Lower leg skin (tissue), 4 donors: ENCODE measurements at places on chromosomes 16 and 17. TPM values are rescaled to one million over a fixed set of nuclear protein-coding genes. Genes with fewer than 3 reads are reported as not detected.

DNA sequence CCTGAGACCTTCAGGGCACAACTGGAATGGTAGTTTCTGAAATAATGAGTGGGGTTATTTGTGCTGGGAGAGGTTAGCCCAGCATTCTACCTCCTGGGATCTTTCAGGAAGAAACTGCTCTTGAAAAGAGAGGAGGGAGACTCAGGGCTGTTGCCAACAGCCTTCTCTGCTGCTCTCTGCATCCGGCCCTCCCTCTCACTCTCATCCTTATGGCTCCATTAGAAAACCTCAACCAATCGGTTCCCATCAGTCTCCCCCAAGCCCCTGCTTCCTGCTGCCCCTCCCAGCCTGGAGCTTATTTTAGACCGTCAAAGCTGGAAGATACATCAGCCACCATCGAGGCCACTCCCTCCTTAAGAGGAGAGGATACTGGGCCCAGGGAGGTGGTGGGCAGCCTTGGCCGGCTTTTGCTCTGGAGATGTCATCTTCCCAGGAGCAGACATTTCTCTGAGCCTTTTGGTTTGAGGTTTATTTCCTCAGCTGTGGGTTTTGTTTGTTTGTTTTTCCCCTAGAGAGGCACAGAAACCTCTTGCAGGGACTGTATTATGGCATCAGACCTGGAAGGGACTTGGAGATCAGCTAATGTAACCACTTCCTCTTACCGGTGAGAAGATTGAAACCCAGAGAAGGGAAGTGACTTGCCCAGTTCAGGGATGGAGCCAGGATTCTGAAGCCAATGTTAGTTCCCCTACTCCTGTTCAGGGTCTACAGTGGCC, 2.7 kb downstream of the MPRIP start:
- DNase-seq = no peak

KRTAP16-1 gene
- not detected for total RNA-seq

GRCh38 chr17:49468811-49469385, 26.2 kb upstream of the NGFR start:
- DNase-seq = peak; percentile 22

DNA sequence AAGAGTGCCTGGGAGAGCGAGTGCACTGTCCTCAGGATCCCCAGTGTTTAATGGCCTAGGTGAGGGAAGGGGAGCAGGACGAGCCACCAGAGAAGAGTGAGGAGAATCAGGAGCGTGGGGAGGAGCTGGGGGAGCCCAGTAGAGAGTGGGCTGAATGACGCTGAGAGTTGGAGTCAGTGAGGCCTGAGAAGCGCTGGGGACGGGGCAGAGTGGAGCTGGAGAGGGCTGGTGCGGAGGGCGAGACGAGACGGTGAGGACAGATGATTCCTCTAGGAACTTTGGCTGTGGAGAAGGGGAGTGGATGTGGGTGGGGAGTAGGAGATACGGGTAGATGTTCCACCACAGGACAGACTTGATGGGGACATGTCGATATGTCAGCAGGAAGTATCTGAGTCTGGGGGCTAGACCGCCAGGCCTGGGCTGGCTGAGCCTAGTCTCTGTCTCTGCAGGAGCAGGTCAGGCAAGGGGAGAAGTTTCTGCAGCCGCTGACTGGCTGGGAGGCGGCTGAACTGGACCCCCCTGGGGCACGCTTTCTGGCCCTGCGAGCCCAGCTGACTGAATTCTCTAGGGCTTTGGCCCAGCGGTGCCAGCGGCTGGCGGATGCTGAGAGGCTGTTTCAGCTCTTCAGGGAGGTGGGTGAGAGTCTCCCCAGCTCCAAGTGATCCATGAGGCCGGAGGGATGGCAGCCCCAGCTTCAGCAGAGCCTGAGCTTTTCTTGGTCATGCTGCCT, 4.7 kb downstream of the PLEKHG4 start:
- no peak for DNase-seq

PDILT gene
- total RNA-seq = not detected

DNA sequence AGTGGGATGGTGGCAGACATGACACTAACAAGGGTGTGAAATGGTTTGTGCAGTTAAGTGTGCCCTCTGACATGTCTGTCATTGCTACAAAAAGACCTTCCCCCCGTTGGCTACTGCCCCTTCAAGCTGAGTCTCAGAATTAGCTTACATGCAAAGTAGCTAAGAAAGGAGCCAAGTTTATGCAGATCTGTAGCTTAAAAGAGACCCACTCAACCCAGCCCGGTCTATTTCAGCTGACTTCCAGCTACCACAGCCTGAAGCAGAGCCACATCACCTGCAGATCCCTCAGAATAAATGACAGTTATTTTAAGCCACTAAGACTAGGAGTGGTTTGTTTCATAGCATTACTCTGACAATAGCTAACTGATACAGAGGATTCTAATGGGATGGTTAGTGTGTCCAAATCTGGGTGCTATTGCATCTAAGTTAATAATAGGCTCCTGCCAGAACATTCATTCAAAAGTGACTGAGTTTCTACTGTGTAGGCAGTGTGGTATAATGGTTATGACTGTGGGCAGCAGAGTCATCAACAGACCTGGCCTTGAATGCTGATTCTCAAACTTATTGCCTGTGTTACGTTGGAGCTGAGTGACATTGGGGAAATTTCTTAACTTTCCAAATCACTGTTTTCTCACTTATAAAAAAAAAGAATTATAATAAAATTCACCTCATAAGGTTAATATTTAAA, 11.7 kb downstream of the C17orf67 start:
- DNase-seq = no peak

DNA sequence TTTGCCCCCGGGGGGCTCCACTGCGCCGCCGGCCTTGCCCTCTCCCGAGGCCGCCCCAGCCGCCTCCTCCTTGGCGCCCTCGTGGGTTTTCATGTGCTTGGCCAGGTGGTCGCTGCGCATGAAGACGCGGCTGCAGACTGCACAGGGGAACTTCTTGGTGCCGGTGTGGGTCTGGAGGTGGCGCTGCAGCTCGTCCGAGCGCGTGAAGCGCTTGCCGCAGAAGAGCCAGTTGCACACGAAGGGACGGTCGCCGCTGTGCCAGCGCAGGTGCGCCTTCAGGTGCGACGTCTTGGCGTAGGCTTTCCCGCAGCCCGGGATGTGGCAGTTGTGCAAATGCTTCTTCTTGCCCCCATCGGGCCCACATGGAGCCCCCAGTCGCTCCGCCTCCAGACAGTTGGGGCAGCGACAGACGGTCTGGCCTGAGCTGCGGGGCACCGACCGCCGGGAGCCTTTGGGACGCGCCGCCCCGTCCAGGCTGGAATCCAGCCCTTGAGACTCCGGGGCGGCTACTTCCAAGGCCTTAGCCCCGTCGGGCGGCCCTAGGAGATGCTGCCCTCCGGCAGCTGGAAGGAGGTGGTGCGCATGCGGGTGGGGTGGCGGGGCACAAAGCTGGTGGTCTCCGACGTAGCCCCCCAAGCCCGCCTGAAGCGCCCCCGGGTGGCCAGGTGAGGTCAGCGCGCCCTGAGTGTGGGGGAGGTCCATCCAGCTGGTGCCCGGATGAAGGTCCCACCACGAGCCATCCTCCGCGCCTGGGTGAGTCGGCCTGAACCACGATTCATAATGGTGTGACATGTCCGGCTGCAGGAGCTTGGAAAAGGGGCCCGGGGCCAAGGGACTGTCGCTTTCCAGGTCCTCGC, 3.4 kb downstream of the SP6 start:
- no peak for DNase-seq

HOXB8 gene
- not detected for total RNA-seq

GRCh38 chr17:18362698-18363100, 651 bp downstream of the SHMT1 start:
- DNase-seq = peak; percentile 59

DNA sequence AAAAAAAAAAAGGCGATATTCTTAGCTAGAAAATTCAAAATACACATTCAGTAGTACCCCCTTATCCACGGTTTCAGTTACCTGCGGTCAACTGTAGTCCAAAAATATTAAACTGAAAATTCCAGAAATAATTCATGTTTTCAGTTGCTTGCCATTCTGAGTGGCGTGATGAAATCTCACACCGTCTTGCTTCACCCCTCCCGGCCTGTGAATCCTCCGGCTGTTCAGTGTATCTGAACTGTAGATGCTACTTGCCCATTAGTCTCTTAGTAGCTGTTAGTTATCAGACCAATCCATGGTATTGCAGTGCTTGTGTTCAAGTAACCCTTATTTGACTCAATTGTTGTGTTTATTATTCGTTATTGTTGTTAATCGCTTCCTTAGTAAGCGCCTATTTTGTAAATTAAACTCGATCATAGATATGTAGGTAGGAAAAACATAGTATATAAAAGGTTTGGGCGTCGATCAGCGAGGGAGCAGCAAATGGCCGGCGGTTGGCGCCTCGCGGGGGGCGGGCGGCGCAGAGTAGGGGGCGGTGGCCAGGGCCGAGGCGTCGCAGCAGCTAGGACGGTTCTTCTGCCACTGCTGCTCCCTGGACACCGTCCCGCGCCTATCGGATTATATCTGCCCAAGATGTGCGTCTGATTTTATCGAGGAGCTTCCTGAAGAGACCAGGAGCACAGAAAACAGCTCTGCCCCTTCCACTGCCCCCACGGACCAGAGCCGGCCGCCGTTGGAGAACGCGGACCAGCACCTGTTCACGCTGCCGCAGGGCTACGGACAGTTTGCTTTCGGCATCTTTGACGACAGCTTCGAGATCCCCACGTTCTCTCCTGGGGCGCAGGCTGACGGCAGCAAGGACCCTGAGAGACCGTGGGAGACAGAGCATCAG, 39.8 kb upstream of the AKAP1 start:
- no peak for DNase-seq

BAHCC1 gene
- total RNA-seq = 14.2 TPM

DNA sequence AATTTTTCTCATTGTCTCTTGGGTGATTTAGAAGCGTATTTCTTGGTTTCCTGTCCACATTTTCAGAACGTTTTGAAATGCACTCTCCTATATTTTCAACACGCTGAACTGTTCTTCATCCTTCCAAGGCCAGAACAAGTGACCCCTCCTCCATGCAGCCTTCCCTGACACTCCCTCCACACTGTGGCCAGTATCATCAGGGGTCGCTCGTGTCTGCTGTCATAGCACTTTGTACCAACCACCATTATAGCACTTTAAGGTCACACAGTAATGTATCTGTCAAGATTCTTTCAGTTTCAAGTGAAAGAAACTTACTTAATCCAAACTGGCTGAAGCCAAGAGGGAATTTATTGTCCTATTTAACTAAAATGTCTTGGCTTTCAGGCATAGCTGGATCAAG, 17.5 kb upstream of the IL21R start:
- DNase-seq = no peak

SEPTIN1 gene
- 0.39 TPM for total RNA-seq

GRCh38 chr17:1043601-1044251, 46.8 kb downstream of the TIMM22 start:
- no peak for DNase-seq

GRCh38 chr17:7889166-7889955, 772 bp downstream of the CHD3 start:
- peak; percentile 98 for DNase-seq

GRCh38 chr17:79645022-79645776, 34.3 kb upstream of the RBFOX3 start:
- DNase-seq = peak; percentile 11

GRCh38 chr16:51950118-51950780, 596.7 kb downstream of the TOX3 start:
- no peak for DNase-seq

DNA sequence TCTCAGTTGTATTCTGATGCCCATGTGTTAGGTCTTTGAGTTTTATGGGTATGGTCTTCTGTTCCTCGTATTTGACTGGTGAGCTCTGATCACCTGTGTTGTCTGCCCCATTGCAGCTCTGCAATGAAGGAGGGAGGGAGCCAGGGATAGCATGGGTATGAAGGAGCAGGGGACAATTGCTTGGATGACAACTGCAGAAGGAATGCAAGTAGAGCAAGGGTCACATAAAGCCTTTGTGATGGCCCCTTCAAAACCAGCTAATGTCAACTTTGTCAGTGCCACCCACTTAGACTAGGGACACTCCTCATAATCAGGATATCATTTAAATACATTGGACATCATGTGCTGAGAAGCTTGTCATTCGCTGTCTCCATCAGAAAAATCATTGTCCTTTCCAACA, 152.7 kb upstream of the MAF start:
- no peak for DNase-seq

PIK3R5 gene
- total RNA-seq = 3.6 TPM

DNA sequence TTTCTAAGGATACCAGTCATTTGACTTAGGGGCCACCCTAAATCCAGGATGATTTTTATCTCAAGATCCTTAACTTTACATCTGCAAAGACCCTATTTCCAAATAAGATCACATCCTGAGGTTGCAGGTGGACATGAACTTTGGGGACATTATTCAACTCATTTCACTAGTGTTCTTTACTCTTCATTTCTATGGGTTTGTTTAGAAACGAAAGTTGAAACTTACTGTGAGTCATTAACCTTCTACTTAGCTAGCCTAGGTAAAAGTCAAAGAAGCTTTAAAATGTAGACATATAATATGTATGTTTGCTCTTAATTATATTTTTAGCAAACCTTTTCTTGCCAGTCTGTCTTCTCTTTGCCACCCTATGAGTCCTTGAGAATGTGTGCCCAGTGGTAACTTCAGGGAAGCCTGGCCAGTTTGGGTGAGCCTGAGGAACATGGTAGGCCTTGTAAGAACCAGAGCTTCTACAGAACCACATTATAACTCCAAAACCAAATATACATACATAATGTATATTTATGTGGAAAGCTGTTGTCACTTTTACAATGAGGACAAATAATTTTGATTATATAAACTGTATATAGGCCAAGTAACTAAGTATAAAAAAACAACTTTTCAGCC, 38.4 kb downstream of the BPTF start:
- DNase-seq = no peak

DNA sequence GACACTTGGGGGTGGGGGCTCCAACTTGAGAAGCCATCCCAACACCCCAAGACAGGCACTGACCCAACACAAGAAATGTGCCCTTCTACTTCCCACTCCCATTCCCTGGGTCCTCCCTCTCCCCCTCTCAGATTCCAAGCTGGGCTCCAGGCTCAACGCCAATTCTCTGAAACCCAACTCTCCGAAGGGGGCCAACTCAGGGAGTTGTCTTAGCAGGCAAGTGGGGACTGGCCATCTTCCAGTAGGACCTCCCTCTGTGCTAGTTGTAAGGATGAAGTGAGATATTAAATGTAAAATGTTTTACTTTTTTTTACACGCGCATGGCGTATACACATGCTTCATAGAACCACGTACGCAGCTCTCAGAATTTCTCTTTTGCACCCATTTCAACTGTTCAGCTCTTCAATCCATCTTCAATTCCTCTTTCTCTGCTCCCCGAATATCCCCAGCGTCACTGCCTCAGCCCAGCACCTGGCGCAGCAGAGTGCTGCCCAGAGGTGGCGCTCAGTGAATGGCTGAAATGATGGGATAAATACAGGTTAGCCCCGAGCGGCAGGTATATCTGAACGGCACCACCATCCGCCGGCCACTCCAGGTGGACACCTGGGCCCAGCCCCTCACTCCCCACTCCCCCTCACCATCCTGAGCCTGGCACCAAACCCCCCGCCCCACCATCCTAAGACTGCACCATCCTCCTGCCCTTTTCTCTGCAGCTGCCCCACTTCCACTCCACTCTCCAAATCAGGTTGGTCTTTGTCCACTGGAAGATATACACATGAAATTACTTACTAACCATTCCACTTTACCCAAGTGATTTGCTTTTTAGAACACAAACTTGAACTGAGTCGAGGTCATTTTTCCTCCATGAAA, 43.9 kb upstream of the TNRC6C start:
- no peak for DNase-seq

PCGF2 gene
- total RNA-seq = 8.2 TPM

- DNase-seq = no peak
Observed at GRCh38 chr17:79844869-79845600, 5.8 kb upstream of the CBX4 start.

GRCh38 chr16:31428638-31429247, 583 bp upstream of the COX6A2 start:
- DNase-seq = no peak
